ENCODE measurements at places on chromosomes 6 and 20. TPM values are rescaled to one million over a fixed set of nuclear protein-coding genes. Genes with fewer than 3 reads are reported as not detected.

DNA sequence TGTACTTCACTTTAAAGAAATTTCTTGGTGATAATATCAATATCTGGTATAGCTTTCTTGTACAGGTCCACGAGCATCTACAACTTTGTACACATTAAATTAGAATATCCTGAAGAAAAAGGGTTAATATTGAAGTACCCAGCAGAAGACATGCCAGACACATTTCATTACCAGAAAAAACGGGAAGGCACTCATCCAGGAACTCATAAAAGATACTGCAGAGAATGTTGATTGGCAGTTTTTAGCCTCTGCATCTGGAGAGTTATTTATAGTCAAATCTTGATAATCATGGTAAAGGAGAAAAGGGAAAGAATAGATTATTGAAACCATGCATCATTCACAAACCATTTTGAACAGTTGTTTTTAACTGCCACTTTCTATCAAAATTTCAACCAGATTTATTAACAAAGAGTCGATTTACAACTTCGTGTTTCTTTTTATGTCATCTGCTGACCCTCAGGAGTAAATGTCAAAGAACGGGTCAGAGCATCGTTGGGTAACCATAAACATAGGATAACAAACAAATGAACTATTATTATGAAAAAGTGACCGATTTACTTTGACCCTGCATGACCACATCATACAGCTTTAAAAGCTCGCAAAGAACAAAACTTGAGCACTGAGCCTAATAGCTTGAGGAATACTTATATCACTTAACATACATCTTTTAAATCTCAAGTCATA lies 229.2 kb upstream of the SGK1 start:
- no peak for DNase-seq

DNA sequence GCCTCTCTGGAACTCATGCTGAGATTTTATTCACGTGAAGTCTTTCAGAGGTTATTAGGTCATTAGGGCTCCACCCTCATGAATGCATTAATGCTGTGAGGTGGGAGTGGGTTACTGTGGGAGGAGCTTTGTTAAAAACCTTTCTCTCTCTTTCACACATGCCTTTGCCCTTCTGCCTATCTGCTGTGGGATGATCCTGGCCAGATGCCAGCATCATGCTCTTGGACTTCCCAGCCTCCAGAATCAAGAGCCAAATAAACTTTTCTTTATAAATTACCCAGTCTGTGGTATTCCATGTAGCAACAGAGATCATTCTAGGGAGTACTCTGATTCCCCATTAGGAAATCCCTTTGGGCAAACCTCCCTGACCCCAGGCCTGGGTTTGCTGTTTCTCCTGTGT lies 129.9 kb upstream of the AGPAT4 start:
- no peak for DNase-seq

- DNase-seq, result no peak
These were observed 179.5 kb downstream of the ZFP64 start for GRCh38 chr20:52012079-52012478.

GRCh38 chr20:62971950-62972844 lies 19.7 kb downstream of the SLC17A9 start:
- peak; percentile 83 for DNase-seq

GRCh38 chr20:22374678-22375590 lies 209.4 kb downstream of the FOXA2 start:
- no peak for DNase-seq

- peak; percentile 66 for DNase-seq
These were observed 1.1 kb upstream of the PANK2 start for GRCh38 chr20:3887876-3888620.

The HECA gene
- total RNA-seq, result 43.4 TPM

DNA sequence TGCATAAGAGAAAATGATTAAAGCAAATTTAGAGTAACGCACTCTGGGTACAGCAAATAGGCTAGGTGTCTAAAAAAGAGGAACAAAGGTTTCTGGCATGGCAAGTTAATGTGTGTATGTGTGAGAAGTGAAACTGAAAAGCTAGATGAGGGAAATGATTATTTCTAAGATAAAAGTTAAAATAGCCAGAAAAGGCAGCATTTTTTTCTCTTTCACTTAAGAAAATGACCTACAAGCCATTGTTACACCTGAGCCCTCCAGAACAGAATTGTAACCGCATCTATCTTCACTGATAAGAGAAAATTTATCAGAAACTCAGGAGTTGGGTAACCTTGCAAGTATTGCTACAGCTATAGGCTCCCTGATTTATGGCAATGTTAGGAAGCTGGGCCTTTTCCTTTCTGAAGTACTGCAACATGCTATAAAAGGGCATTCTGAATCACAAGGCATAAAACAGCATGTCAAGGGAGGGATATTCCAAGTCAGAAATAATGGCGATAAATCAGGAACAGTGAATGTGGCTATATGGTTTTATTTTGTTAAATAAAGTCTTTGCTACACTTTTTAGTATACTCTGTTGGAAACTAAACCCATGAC lies 395.3 kb downstream of the TBC1D32 start:
- DNase-seq, result no peak

- no peak for DNase-seq
These were observed 189.7 kb downstream of the SYNDIG1 start for GRCh38 chr20:24658920-24659660.

GRCh38 chr6:3252861-3253596 lies 5.7 kb upstream of the PSMG4 start:
- DNase-seq, result no peak

DNA sequence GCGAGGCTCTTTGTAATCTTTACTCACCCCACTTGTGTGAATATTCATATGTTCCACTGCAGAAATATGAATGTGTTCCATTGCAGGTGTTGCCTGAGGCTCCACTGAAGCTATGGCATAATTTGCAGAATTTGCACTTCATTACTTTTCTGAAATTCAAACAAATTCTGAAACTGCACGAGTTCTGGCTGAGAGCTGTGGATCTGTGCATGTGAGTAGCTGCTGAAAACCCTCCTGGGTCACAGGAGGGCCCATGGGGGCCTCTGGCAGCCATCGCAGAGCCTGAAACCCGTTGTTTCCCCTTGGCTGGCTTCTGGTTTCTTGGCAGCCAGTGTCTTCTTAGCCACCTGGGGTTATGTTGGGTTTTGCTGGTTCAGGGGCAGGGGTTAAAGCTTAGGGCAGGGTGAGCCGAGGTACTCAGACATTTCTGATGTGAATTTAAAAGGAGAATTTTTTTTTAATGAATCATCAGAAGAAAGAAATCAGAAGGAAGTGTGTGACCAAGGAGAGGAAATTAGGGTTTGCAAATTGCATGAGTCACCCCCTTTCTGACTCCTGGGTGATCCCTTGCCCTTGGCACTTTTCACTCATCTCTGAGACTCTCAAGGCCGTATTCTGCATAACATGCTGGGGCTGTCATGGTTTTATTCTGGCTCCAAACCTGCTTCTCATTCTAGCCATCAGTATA lies 40.6 kb downstream of the TOX2 start:
- DNase-seq, result no peak

The LY6G6C gene
- not detected for total RNA-seq

DNA sequence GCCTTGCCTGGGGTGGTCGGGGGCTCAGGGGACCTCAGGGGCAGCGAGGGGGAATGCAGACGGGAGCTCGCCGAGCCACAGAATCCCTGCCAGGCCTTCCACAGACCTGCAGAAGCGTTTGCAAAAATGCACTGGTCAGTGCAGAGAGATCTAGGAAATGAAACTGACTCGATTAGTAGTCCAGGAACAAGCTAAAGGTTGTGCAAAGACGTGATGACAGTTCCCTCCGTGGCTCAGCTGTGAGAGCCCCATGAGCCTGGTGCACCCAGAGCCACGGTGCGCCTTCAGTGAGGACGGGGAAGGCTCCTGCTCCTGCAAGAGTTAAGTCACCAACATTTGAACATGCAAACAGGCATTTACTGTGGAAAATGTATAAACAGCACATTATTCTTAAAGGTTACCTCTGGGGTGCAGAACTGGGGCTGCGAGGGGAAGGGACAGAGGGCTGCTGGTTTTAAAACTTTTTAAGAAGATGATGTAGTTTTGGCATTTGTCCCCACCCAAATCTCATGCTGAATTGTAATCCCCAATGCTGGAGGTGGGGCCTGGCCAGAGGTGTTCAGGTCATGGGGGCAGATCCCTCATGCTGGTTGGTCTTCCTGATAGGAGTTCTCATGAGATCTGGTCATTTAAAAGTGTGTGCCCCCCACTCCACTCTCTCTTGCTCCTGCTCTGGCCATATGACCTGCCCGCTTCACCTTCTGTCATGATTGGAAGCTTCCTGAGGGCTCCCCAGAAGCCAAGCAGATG lies 147.3 kb downstream of the DLL1 start:
- no peak for DNase-seq

- no peak for DNase-seq
These were observed 51.4 kb downstream of the PPP1R14C start for GRCh38 chr6:150194195-150194594.

GRCh38 chr20:59784365-59784764 lies 149.1 kb downstream of the SYCP2 start:
- peak; percentile 5 for DNase-seq

GRCh38 chr20:33229843-33230242 lies 6.0 kb upstream of the BPIFA1 start:
- DNase-seq, result no peak

GRCh38 chr6:101117393-101118135 lies 236.4 kb upstream of the ASCC3 start:
- DNase-seq, result no peak

The MOG gene
- 2.4 TPM for total RNA-seq

DNA sequence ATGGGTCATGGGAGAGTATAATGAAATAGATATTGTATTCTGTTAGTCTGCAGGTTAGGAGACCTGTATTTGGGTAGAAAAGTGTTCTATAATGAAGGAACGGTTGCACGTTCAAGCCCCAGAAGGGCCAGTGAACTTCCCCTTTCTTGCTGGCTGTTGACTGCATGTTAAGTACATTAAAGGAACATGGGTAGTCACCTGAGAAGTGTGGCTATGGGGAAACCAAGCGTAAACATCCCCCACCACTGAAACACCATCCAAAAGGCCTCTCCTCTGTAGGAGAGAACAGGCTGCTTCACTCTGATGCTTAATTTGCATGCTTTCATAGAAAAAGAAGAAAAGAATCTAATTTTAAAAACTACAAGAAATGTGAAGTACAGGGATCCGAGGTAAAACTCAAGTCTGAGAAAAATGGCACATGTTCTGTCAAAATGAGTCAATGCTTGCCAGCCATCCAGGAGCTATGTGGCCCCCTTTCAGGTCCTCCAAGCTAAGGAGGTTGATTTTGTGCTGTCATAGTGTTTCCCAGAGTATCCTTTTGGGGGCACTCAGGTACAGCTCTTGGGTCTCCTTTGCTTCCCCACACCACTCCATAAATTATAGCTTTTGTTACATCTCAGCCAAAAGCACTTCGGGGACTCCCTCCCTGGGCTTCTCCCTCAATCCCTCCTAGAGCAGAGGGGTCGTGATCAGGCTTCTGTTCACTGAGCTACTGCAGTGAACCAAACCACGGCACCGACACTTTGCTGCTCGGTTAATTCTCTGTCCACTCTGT lies 283.7 kb upstream of the AGPAT4 start:
- DNase-seq, result no peak

DNA sequence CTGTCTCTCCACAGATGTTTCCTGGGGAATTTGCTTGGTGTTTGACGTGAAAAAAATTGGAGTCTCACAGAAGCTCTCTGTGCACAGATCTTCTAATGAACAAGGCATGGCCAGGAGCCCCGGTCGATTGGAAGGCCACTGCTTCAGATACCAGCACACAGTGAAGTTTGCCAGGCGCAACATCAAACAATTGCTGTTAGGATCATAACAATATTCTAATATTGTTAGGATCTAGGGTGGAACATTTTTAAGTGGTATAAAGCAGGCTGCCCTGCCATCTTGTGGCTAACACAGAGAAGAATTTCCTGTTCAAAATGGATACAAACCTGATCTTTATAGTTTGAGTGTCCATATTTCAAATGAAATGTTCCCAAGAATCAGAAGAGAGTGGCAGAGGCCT lies 64.1 kb downstream of the C6orf118 start:
- no peak for DNase-seq

The DNMT3B gene
- 0.44 TPM for total RNA-seq

GRCh38 chr20:2891343-2891742 lies 18.1 kb downstream of the PTPRA start:
- no peak for DNase-seq

GRCh38 chr6:16324606-16325225 lies 86.3 kb downstream of the GMPR start:
- DNase-seq, result no peak

The SPTLC3 gene
- 4.2 TPM for total RNA-seq

GRCh38 chr20:16005021-16005914 lies 568.0 kb downstream of the KIF16B start:
- DNase-seq, result no peak

The NMBR gene
- not detected for total RNA-seq

The SLC25A27 gene
- 6.2 TPM for total RNA-seq

The ZNF311 gene
- 0.24 TPM for total RNA-seq

The RSPO4 gene
- 0.15 TPM for total RNA-seq

The GLP1R gene
- total RNA-seq, result 1.9 TPM

The RBBP8NL gene
- not detected for total RNA-seq

- DNase-seq, result no peak
These were observed 45.7 kb downstream of the PREP start for GRCh38 chr6:105357165-105357564.

The SFTA2 gene
- not detected for total RNA-seq

- DNase-seq, result no peak
These were observed 165.1 kb downstream of the CDKAL1 start for GRCh38 chr6:20699402-20699801.

DNA sequence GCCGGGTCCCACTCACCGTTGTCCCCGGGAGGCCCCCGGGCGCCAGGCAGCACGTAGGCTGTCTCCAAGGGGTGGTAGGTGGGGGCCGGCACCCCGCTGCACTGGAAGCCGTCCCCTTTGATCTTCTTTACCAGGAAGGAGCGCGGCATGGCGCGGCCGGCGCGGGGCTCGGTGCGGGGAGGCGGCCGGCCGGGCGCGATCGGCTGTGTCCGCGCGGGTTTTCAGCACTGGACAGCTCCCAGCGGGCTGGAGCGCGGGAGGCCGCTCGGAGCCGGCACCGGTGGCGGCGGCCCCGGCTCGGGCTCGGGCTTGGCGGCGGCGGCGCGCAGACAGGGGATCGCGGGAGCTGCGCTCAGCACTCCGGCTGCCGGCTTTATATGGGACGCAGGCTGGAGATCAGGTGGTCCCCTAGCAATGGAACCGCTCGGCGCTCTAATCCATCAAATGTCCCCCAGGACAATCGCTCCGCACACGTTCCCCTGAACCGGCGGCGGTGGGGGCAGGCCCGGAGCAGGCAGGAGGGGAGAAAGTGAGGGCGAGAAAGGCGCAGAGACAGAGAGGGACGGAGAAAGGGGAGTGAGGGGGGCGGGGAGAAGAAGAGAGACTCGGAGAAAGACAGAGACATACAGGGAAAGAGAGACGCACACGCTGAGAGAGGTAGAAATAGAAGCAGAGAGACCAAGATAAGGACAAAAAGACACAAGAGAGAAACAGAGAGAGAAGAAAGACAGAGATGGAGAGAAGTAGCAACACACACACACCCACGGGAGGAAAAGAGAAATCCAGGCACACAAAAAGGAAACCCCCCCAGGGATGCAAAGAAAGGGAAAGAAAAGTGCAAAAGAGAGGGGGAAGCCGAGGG lies at the start of gene SCRT2:
Gene SCRT2, minus strand, starts transcription at position 350 of the 862 bp plus-strand sequence. Its CDS starts 201 bp downstream, at position 149.
- DNase-seq, result peak; percentile 66

DNA sequence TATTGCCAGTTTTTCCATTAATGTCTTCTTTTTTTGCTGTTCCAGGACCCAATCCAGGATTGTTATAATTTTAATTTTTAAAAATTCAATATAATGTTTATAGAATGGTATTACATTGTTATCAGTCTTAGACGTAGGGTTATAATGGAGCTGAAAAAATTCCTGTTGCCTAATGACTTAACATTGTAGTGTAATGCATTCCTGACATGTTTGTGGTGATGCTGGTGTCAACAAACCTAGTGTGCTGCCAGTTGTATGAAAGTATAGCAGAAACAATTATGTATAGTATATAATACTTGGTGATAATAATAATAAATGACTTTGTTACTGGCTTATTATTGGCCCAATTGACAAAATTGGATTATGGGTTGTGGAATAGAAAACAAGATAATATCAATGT lies 30.4 kb downstream of the KIZ start:
- DNase-seq, result no peak
